Fibroblast of upper back skin (primary cell): ENCODE measurements at places on chromosomes 16 and 17.

GRCh38 chr17:10729334-10730193 is at the start of gene TMEM220:
Gene TMEM220, minus strand, starts transcription at chr17:10730023. Its CDS starts 172 bp downstream, at chr17:10729851.
- peak; percentile 64 for DNase-seq

DNA sequence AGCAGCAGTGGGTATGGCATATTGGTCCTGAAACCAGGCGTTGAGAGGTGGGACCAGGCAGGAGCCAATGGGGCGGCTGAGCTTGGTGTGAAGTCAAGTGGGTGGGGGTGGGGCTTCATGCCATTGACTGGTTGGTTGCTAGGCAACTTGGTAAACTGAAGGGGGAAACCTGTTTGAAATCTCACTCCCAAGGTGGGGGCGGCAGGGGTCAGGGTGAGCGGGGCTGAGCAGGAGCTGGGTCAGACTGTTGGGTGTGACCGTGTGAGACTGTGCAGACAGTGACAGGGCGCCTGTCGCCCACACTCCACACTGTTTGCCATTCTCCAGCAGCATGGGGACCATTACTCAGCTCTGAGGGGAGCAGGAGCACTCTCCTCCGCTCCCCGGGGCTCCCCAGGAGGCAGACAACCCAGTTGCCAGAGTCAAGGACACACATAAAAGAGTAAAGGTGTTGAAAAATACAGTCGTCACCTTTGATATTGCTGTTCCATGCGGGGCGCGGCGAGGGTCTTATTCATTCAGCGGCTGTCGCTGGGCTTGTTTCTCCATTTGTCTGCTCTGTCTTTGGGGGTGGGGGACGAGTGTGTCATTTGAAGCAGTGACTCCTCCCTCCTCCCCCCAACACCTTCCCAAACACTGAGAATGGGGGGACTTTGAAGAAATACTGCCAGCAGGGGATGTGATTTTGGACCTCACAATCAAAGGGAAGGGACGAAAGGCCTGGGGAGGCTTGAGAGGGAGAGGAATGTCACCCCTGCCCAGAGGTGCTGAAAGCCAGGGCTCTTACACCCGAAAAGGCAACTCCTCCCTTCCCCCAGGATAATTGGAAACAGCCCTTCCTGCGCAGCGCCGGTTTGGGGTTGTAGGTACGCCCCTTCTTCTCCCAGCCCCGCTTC is 1.2 kb upstream of the EFNB3 start:
- DNase-seq: peak; percentile 56

- DNase-seq: no peak
Observed at GRCh38 chr17:17677299-17678040, 3.8 kb upstream of the RAI1 start.

DNA sequence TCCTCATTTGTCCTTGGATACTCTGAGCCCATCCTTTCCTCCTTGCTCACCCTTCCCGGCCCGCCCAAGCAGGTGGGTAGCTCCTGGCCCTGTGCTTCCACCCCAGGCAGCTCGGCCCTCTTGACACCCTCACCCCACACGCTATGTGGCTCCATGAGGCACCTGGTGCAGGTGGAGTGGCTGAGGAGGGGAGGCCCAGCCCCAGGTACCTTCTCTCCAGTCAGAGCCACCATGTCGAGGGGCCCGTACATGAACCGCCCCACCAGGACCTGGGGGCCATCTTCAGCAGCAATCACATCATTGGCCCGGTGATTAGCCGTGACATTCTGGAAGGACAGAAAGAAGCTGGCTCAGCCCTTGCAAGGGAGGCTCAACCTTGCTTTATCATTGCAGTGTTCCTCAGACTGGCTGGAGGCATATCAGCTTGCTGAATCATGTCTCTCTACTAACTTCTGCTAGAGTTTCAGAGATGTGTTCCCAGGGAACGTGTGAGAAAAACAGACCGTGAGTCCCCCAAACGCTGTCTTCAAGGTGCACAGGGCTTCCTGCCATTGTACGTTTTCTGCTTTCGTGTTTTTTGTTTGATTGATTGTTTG is 20.3 kb downstream of the PIMREG start:
- no peak for DNase-seq

- no peak for DNase-seq
Observed at GRCh38 chr16:89101303-89102040, 7.8 kb downstream of the ACSF3 start.

GRCh38 chr17:73545109-73546032 is 98.9 kb downstream of the SDK2 start:
- no peak for DNase-seq

GRCh38 chr17:34725725-34726124 is 146.3 kb downstream of the TMEM132E start:
- DNase-seq: no peak

- DNase-seq: no peak
Observed at GRCh38 chr17:49224997-49225337, 5.6 kb downstream of the PHOSPHO1 start.

DNA sequence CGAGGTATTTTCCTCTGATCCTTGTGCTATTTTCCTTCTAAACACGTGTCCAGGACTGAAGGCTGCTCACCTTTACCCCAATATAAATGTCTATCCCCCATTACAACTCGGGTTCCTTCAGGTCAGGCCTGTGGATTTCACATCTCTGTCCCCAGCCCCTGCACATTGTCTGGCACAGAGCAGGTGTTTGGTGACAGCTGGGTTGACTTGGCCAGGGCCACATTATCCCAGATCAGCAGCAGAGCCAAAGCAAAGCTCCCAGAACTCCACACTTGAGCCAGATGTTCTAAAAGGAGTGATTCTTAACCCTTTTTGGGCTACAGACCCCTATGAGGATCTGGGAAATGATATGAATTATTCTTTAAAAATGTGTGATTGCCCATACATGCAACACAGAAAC is 18.0 kb upstream of the SPATA32 start:
- no peak for DNase-seq

- no peak for DNase-seq
Observed at GRCh38 chr17:77594416-77595209, 363.9 kb upstream of the TNRC6C start.

DNA sequence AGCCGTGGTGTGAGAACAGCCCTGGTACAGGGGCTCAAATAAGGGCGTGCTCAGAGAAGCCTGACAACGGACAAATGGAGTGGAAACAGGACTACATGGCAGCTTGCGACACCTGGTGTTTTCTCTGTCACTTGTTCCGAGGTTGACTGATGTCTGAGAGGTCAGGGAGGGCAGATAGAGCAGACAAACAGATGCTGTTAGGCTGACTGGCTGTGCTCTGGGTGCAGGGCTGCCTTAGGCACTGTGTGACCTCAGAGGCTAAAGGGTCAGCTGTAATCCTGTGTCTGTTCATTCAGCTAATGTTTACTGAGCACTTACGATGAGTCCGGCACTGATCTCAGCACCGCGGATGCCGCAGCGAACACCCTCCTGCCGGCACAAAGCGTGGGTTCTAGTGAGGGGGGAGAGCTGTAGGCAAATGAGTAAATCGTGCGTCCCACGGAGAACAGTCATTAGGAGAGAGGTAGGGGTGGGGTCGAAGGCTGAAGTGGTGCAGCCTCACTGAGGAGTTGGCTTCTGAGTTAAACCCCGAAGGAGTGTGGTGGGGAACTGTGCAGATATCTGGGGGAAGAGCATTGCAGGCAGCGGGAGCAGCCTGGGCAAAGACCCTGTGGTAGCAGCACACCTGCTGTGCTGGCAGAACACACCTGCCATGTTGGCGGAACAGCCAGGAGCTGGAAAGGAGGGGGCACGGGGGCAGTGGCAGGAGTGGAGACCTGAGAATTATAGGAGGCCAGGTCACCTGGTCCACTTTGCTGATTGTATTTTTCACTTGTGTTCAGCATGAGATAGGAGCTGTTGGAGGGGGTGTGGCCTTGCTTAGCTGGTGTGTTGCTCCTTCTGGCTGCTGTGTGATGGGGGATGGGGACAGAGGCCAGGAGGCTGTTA is 35.0 kb downstream of the GPT2 start:
- DNase-seq: no peak

GRCh38 chr17:52824542-52824941 is 666.0 kb upstream of the CA10 start:
- DNase-seq: no peak

GRCh38 chr16:30482366-30482765 is 9.8 kb downstream of the ITGAL start:
- DNase-seq: no peak

- no peak for DNase-seq
Observed at GRCh38 chr17:72931635-72932034, 160.9 kb downstream of the SLC39A11 start.

DNA sequence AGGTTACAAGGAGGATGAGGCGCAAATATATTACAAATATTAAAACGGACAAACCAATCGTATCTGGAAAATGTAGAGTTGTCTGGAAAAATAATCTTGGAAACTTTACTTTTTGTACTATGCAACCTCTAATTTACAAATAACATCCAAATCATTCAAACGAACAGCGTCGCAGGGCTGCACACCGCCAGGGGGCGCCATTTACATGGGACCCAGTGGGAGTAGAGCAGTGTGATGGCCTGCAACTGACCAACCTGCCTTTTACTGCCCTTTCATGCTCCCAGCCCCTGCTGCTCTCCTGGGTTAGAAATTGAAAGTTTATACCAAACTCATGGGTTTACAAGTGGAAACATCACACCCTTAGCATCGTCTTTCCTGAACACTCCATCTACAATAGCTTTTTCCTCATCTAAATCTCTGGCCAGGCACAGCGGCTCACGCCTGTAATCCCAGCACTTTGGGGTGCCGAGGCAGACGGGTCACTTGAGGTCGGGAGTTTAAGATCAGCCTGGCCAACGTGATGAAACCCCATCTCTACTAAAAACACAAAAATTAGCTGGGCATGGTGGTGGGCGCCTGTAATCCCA is 10.0 kb downstream of the PITPNC1 start:
- peak; percentile 40 for DNase-seq

DNA sequence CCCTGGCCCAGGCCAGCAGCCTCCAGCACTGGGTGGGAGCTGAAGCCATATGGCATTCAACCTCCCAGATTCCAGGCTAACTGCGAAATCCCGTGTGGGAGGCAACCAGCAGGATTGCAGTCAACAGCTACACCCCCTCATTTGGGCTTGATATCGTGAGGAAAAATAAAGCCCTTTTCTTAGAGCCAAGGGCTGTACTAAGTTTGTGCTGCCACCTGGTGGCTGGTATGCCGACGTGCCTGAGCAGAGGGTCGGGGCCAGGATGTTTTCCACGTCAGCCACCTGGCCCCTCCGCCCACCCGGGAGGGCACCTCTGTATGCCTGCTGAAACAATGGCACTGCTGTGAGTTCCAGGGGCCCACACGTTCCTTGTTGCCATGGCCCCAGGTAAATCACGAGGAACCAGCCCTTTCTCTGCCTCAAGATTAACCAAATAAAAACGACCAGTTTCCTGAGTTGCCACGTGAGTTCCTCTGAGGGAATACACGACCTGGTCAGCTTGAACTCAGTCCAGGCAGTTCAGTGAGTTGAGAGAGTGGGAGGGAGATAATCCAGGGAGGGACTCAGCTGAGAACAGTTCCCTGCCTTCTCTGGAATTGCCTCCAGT is 9.0 kb downstream of the TMEM98 start:
- peak; percentile 57 for DNase-seq

DNA sequence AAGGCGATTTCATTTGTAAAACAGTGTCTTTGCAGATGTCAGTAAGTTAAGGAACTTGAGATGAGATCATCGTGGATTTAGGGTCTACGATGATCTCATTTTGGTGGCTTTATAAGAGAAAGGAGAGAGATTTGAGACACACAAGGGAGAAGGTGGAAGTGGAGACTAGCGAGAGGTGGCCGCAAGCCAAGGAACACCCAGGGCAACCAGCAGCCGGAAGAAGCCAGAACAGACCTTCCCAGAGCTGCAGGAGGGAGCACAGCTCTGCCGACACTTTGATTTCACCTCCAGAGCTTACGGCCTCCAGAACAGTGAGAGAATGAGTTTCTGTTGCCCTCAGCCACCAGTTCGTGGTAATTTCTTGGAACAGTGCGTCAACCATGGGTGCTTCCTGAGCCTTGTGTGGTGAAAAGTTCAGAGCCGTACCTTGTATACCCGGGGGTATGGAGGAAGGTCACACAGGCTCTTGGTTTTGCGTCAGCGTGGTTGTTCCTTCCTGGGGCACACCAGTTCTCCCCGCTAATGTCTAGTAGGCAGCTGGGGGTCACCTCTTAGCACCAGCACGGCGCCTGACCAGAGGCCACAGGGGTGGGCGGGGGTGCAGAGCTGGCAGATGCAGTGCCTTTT is 12.9 kb upstream of the SEC14L1 start:
- peak; percentile 52 for DNase-seq

DNA sequence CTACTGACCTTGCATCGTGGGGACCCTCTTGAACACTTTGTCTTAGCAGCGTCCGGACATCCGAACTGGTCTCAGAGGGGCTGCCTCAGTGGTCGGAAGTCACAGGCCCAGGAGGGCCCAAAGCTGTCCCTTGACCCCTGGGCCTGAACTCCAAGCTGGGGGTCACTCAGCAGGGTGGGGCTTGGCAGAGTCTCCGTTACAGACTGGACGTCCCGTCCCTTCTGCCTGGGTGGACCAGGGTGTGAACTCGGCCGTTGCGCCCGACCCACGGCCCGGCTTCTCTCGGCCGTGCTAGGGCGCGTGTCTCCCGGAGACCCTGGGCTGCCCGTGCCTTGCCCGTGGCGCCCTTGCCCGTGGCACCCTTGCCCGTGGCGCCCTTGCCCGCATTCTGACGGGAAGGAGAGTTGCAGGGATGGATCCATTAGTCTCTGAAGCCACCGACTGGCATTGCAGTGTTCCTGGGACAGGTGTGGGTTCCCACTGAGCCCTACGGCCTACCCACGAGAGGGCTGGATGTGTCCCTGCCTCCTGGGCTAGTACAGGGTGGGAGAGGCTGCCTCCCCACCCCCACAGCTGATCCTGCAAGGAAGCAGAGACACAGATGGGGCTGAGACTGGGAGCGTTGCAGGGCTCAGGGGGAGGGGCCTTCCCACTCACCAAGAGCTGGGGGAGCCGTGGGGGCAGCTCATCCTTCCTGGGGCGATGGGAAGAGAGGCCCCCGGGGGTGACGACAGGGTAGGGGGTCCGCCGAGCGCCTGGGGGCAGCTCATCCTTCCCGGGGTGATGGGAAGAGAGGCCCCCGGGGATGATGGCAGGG is 4.9 kb downstream of the CACNA1H start:
- no peak for DNase-seq

- no peak for DNase-seq
Observed at GRCh38 chr16:82373976-82374375, 204.0 kb upstream of the MPHOSPH6 start.

DNA sequence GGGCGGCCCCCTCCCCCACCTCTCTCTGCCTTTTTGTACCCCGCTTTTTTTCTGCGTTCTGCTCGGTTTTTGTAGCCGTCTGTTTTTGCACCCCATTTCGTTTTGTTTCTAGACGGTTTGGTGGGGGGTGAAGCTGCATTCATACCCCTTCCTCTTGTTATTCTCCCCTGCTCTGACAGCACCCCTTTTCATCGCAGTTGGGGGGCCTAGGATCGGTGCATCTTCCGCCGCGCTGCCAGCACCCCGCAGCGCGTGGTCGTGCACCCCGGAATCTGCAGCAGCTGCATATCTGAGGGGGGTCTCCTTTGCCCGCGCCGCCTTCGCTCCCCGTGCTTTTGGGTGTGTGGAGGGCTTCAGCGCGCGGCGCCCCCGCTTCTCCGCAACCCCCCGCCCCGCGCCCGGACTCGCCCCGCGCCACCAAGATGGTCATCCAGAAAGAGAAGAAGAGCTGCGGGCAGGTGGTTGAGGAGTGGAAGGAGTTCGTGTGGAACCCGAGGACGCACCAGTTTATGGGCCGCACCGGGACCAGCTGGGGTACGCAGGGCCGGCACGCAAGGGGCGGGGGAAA is 455 bp downstream of the ATP1B2 start:
- no peak for DNase-seq

- no peak for DNase-seq
Observed at GRCh38 chr17:42632949-42633444, 23.5 kb downstream of the TUBG1 start.

- DNase-seq: peak; percentile 39
Observed at GRCh38 chr17:37490022-37490587, 414 bp downstream of the DUSP14 start.
